ENCODE measurements at places on chromosomes 5 and 9.

- no peak for DNase-seq
Observed at GRCh38 chr9:27532046-27532445, 2.4 kb upstream of the MOB3B start.

GRCh38 chr5:139658501-139658927 lies 10.4 kb downstream of the CXXC5 start:
- no peak for DNase-seq

DNA sequence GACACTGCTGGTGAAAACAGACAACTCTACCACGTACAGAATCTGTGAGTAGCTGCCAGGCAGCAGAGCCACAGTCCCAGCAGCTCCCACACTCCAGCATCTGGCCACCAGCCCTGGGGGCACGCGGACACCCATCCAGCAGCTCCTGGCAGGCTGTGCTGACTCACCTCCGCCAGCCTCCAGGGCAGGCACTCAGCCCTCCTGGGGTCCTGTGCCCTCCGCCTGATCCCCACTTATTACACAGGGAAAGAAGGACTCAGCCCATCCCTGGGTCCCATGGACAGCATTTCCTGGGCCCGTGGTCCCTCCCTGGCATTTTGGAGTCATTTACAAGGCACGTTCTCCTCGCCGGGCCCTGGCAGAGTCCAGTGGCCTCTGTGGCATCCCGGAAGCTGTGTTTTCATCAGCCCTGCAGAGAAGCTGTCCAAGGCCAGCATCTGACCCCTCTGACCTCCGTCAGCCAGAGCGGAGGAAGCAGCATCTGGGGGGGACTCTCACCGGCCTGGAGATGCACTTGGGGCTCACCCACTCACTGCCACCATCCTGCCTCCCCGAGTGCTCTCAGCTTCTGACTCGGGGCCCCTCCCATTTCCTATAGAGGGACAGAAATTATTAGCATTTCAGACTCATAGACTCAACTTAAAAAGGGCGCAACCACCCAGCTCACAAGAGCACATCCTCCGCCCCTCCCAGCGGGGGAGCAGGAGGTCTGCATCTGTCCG lies 21.6 kb downstream of the PAEP start:
- DNase-seq, result no peak

DNA sequence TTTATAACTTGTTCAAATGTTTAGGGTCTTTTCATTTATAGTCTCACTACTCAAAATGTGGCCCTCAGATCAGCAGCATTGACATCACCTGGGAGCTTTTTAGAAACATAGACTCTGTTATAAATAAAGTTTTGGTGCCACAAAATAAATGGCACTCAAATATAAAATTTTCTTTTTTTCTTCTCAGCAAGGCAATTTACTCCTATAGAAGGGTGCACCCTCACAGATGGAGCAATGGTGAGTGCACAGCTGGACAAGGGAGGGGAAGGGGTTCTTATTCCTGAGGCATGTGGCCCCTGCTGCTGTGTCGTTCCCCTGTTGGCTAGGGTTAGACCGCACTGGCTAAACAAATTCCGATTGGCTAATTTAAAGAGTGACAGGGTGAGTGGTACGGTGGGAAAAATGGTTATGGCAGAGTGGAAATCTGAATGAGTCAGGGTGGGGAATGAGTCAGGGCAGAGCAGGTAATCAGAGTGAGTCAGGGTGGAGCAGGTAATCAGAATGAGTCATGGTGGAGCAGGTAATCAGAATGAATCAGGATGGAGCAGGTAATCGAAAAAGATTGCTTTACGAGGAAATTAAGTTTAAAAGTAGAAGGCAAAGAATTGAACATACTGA lies 31.8 kb upstream of the C7 start:
- no peak for DNase-seq

GRCh38 chr5:35370871-35371270 lies 140.6 kb upstream of the PRLR start:
- DNase-seq, result no peak

GRCh38 chr5:17219006-17219422 lies 1.6 kb downstream of the BASP1 start:
- DNase-seq, result no peak

DNA sequence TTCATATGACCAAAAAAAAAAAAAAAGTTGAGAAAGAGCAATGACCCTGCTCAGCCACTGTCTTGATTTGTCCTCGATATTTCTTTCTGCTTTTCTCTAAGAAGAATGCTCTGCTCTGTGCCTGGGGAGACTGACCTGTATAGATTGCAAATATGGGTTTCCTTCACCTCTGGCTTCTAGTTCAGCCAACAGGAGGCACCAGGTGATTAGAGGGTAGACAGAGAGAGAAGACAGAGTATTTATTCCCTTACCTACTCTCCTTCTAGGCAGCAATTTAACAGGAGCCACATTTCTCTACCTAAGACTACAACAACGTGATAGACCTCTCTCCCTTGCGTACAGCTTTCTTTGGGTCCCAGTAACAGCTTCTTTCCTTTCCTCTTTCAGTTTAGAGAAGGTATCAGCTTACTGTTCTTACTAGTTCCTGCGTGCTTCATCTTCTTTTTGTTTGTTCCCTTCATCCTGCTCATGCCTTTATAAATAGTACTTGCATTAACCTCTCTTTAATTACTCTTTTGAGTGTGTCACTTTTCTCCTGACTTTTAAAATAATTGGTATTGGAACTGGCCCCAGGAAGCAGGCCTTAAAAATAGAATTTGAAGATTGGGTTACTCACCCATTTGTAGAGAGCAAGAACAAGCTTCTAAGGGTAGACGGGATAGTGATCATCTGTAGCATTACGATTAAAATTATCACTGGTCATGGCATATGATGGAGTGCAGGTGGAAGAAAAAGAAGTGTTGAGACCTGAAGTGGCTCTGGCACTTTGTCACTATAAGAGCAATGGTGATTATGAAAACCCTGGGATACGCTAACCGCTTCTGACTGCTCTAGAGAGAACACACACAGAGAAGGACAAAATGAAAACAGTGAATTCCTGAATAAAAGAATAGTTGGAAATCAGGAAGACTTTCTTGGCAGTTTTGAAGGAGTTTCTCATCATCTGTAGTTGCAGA lies 161.2 kb upstream of the FSTL4 start:
- no peak for DNase-seq

- DNase-seq, result no peak
Observed at GRCh38 chr5:136518174-136518573, 152.8 kb upstream of the TRPC7 start.

GRCh38 chr9:105637787-105638395 lies 24.4 kb upstream of the TAL2 start:
- DNase-seq, result no peak

DNA sequence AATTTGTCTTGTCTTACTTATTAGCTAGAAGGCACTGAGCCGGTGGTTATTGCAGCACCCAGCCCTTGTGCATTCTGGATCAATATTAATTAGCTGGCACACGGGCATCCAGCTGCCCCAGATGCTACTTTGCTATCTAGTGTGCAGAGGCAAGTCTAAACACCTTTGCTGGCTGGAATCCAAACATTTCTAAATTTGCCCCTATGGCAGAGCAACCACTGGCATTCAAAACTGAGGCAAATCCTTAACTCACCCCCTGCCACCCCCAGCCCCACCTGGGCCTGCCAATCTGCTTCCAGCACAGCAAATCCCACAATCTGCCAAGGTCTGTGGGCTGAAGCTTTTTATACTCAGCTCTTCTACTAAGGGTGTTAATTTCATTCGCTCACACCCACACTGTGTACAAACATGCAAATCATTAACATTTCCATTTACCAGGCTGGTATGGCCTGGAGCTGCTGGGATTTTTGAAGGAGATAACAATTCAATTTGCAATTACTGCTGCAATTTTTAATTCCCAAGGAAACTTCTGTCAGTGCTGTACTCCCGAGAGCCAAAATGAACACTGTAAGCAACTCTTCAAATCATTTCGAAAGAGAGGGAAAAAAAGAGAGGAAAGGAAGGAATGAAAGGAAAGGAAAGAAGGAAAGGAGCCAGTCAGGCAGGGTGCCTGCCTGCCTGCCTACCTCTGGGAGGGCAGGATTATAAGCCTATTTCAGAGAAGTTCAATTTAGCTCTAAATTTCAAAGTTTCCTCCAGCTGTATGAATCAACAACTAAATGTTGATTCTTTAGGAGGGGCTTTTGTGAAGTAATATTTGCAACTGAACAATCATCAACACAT lies 35.5 kb downstream of the RAPGEF1 start:
- DNase-seq, result no peak

DNA sequence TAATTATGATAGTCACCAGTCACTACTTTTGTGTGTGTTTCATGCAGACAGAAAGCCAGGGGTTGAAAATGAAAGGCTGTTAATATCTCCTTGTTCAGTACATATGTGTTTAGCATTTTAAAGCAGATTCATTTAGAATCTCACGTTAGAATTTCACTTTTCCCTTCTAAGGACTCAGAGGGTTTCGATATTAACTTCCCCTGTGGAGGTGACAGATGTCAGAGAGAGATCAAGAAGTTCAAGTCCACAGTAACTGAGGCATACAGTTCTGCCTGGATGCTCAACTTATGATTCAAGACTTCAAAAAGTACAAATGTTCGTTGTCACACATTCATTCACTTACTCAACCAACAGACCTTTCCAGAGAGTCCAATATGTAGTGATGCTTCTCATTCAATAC lies 251.1 kb downstream of the EBF1 start:
- no peak for DNase-seq

DNA sequence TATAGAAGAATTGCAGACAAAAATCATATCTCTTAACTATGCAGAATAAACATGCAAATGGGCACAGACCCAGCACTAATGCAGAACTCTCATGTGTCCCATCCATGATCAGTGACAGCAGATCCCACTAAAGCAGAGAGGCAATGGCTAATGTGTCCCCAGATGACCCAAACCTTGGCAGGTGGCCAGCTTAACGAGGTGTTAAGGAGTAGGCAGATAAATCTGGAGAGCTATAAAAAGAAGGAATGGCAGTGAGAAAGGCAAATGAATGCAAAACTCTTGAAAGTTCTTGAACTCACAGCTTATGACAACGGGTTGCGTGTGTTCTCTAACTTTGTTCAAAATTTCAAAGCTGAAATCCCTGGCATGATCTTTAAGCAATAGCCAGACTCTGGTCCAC lies 265.4 kb downstream of the RASEF start:
- DNase-seq, result no peak

GRCh38 chr9:89659473-89659872 lies 54.7 kb downstream of the GADD45G start:
- no peak for DNase-seq

- no peak for DNase-seq
Observed at GRCh38 chr5:132334812-132335211, 34.7 kb upstream of the SLC22A5 start.

DNA sequence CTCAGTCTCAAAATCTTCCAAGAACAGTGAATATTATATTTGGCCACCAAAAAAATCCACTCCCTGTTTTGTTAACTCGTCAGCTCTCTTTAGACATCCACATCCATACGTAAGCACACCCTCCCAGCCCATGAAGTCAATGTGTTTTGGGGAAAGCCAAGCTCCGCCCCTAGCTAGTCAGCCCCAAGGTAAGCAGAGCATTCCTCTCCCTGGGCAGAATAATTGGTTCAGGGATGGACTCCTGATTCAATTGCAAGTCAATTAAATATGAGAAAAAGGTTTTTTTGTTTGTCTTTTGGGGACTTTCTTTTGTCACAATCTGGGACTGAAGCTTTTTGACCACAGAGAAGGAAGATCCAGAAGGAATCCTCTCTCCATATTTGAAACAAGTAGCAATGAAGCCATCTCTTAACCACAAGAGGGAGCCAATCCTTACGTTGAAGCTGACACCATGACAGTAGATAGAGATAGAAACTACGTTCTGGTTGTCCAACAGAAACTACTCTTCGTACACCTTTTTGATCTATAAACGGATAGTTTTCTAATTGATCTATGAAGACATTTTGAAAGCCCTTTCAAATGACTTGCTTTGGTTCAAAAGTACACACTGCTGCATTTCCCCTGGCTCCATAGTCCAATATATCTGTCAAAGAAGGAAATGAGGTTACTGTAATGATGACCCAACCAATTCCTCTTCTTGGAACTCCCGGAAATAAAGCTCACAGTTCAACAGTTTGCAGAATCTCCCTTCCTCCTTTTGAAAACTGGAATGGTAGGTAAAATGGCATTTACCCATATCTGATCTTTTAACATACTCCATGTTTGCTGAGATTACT lies 166.4 kb downstream of the TLE1 start:
- DNase-seq, result no peak

DNA sequence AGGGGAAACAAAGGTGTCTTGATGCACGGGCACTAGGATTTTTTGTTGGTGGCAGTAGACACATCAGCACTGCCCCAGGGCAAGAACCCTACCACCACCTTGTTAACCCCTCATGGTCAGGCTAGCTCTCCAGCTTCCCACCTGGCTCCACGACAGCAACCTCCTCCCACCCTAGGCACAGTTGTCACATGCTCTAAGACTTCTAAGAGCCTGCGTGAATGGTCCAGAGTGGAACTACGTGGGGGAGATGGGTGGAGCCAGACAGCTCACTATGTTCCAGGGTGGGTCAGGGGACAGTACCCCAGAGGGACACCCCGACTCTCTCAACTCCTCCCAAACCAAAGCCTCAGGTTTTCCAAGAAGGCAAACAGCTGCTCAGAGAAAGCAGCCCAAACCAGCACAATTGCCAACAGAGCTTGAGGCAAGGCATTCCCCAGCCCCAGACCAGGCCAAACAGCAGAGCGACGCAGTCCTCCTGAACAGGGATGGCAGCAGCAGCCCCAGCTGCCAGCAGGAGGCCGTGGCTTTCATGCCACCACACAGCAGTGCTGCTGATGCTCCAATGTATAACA lies 78.0 kb downstream of the NRG2 start:
- no peak for DNase-seq

- no peak for DNase-seq
Observed at GRCh38 chr5:146785065-146785464, 93.5 kb downstream of the PPP2R2B start.

DNA sequence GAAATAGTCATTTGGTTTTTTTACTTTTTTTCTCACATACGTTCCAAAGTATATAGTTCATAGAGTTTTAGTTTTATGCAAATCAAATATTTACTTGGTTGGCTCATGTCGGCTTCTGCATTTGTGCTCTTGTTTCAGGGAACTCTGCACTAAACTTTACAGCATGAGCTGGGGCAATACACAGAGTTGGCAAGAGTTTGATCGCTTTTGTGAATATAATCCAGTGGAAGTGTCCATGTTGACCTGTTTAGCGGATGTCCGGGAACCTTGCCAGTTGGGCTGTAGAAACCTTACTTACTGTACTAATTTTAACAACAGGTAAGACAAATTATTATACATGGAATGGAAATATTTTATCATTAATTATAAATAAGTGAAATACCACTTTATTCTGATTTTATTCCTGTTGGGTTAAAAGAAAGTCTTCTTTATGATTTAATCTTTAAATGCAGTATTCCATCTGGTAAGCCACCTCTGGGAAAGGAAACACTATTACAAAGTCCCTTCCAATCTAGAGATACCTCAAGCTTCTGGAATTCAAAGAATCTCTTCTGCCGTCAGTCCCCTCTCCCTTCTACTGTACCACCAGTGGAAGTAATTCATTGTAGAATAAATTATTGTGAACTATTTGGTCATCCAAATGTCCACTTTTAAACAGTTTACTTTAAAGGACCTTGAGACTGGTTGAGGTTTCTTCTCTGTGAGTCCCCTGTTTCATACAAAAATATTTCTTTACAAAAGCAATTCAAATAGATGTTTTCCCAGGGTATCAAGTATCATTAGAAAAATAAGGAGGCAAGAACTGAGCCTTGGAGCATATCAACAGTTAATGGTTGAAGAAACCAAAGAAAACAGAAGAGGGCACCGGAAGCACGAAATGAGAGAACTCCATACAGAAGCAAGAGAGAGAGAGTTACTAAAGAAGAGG lies 45.2 kb upstream of the GLIPR2 start:
- no peak for DNase-seq
